NCI-H460 (cell line): ENCODE measurements at places on chromosomes 2 and 18.

GRCh38 chr18:27707201-27707600, 469.7 kb downstream of the CDH2 start:
- no peak for DNase-seq

DNA sequence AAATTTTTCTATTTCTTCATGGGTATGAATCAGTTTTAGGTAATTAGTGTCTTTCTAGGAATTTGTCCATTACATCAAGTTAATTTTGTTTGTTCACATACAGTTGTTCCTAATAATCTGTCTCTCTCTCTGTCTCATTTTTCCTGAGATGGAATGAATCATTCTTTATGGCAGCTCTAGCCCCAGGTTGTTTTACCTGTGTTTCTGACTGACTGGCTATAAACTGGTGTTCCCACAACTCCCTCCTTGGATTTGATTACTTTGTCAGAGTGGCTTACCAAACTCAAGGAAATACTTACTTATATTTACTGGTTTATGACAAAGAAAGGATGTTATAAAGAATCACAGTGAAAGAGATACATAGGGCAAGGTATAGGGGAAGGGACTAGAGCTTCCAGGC, 15.1 kb downstream of the ADNP2 start:
- DNase-seq, result no peak

- no peak for DNase-seq
Observed at GRCh38 chr2:24511198-24511597, 20.1 kb downstream of the NCOA1 start.

DNA sequence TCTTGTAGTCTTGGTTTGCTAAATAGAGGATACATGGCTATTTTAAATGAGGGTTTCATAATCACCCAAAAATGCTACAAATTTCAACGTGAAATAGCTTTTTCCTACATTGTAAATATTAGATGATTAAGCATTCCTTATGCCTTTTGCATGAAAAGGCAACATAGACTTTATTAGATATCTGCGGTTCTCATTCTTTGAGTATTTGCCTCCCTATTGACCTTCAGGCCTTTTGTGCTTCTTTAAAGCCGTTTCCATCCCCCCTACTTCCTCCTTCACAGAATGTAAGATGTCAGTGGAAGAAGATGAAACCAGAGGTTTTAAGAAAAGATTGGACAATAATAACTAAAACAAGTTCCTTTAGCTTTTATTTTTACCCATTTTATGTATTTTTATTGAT, 144.1 kb downstream of the UBE2E3 start:
- no peak for DNase-seq

- no peak for DNase-seq
Observed at GRCh38 chr2:25323042-25323514, 18.6 kb downstream of the DNMT3A start.

- DNase-seq, result no peak
Observed at GRCh38 chr2:203444738-203445137, 90.4 kb downstream of the RAPH1 start.

- DNase-seq, result no peak
Observed at GRCh38 chr18:63318889-63319382, 633 bp downstream of the BCL2 start.

DNA sequence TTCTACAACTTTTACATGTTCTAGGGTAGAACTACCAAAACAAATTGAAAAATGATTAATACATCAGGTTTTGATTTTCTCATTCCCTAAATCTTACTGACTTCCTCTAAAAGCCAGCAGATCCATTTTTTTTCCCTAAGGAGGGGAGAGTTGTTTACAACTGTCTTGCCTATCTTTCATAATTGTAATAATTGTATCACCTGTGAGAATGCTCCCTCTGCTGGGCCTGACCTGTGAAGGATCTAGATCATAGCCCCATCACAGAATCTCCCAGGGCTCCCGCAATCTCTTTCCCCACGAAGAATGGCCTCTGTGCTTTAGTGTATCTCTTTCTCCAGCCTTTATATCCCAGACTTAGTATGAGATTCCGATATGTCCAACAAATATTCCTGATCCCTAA, 9.1 kb downstream of the LOXL3 start:
- no peak for DNase-seq

DNA sequence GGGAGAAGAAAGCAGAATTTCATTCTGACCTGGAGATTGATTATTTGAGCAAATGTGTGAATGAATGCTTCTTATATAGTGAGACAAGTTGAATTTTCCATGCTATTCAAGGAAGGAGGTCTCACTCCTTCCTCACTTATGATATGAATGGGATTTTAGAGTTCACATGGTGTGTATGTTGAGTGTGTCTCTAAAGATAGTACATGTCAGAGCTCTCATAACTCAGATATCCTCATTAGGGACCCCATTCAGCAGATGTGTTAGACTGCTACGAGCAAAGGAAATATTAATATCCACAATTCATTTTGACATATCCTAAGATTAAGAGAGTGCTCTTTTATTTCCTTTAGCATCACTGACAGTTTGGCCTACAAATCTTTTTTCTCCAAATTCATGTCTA, 368.5 kb downstream of the ARHGAP15 start:
- no peak for DNase-seq

GRCh38 chr2:168245074-168245825, 2.1 kb downstream of the STK39 start:
- no peak for DNase-seq

DNA sequence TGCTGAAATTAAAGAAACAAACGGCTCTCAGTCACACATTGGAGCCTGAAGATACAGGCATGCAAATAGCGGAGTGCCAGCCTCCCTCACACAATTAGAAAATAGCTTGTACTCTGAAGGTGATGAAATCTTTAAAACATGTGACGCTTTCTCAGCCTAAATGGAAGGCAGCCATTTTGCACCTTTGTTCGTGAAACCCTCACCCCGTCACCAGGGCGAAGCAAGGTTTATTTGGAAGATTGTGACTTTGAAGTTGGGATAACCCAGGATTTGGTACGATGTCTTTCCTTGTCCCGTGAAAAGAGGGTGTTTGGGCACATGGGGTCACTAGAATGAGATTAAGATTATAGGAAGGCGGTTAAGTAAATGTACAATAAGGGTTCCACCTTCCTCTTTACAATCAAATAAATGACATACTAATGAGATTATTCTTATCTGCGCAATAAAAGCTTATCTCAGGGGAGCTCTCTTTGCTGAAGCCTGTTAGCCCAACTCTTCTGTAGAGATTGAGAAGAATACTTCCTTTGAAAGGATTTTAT, 4.2 kb downstream of the SH3BP4 start:
- DNase-seq, result no peak

DNA sequence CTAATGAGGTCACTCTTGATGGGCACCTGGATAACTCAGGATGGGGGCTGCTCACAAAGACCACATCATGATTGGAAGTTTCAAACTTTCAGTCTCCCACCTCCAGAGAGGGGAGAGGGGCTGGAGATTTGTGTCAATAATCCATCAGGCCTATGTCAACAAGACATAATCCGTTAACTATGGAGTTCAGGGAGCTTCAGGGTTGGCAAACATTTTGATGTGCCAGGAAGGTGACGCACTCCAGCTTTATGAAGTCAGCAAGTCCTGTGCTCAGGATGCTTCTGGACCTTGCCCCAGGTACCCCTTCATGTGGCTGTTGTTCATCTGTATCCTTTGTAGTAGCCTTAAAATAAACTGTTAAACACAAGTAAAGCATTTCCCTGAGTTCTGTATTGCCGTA, 19.0 kb downstream of the SKA1 start:
- no peak for DNase-seq

GRCh38 chr18:3027370-3027891, 14.5 kb upstream of the LPIN2 start:
- DNase-seq, result no peak

DNA sequence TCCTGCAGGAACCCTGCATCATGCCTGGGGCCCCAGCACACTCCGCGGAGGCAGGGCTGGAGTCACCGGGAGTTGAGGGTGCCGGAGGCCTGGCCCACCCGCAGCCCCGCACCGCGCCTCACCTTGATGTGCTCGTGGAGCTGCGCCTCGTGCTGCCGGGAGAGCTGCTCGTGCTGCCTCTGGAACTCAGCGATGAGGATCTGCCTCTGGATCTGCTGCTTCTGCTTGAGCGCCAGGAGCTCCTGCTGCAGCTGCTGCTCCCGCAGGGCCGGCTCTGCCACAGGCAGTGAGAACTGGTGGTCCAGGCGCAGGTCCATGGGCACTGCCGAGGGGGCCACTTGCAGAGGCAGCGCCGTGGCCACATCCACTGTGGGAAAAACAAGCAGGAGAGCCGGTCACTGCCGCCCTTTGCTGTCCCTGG, 211.1 kb downstream of the HDAC4 start:
- DNase-seq, result no peak

DNA sequence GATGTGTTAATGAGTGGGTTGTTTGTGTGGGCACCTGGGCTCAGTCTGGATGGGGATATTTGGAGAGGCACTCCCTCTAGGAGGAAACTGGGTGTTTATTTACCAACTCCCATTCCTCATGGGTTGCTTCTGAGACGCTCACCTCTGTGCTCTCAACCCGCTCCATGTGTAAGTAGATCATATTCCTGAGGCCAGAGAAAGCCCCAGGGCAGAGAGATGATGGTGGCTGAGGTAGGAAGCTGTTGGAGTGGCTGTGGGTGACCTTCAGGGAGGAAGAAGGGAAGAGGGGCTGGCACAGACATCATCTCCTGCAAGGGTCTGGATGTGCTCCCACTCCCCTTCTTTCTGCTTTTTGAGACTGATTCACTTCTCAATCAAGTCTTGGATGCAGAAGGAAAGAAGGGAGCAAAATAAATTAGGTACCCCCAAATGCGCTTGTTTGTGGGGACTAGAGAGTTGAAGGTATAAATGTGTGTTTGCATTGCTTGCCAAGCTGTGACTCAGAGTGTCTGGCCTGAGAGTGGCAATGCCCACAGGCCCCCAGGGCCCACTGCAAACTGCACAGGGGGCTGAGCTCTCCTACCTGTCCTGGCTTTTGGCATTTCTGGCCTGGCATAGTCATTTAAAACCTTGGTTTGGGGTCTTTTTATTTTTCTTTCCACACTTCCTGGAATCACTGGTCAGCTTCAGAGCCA, 57.2 kb upstream of the TNP1 start:
- no peak for DNase-seq

GRCh38 chr2:10864251-10864650, 47.5 kb upstream of the KCNF1 start:
- DNase-seq, result no peak

GRCh38 chr2:70553584-70554337, at the start of gene TGFA:
TGFA (minus strand) TSS chr2:70553826; CDS start chr2:70553767, 59 bp downstream.
- peak; percentile 47 for DNase-seq

DNA sequence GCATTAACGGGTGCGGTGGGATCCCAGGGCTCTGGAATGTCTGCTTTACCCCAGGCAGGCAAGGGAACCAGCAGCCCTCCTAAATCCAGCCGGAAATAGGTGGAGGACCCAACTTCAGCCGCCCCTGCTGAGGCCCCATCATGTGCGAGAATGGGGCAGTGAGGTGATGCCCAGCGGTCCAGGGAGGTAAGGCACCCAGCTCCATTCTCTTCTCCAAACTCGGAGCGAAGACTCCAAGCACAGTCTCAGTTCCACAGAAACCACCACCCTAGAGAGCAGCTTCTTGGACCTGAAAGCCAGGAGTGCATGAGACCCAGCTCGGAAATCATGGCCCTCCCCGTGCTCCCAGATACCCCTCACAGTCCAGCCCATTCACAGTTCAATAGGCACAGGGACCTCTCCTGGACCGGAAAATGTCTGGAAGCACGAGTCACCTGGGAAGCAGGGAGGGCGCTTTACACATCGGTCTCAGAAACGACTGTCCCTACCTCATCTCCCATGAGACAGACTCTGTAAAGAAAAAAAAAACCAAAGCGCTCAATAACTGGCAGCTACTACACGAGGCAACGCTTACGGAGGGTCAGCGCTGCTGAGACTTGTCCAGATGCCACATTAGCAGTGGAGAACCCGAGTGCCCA, 2.0 kb downstream of the SDC1 start:
- DNase-seq, result no peak

- DNase-seq, result no peak
Observed at GRCh38 chr2:15447381-15447780, 113.8 kb downstream of the NBAS start.

DNA sequence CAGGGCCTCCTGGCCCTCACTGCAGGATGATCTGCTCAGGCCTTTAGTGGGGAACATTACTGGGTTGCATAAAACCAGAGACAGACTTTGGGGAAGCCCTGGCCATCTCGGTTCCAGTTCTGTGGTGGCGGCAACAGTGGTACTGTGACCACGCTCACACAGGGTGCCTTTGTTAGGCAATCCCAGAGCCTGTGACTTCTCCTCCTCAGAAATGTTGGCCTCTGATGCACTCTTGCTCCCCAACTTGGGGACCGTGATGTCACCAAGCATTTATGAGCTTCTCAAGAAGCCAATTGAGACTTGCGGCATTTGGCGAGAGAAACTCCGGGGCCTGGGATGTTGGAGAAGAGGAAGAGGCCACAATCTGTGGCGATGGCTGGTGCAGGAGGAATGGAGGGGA, 80.9 kb upstream of the PKDCC start:
- DNase-seq, result no peak

GRCh38 chr18:11324510-11324909, 175.1 kb upstream of the PIEZO2 start:
- peak; percentile 8 for DNase-seq

- no peak for DNase-seq
Observed at GRCh38 chr2:231604101-231604684, 11.5 kb downstream of the TEX44 start.

DNA sequence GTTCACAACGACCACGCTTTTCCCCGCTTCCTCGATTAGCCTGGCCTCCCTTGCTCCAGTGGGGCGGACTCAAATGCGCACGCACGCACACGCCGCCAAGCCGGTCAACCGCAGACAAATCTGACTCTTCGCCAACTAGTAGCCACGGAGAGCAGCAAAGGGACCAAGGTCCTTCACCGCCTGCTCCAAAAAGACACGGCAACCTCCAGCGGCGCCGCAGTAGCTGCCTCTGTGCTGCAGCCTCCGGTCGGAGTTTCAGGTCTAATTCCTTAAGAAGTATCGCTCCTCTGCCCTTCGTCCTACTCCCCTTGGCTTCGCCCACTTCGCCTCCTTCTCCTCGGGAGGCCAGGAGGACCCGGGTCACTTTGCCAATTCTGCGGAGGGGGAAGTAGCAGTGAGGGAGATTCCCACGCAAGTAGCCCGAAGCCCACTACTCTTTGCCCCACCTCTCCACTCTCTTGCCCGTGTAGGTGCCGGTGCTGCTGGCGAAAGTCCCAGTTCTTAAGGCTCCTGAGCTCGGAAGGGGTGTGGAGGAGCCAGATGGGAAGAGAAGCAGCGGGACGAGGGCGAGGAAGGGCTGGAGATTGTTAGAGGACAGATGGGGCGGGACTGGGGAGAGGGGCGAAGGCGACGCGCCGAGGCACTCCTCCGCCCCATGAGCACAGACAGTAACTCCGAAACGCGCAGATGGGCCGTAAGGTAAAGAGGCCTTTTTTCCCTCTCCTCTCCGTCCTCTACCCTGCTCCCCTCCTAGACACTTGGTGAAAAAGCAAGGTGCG, 615 bp downstream of the AKAIN1 start:
- no peak for DNase-seq

DNA sequence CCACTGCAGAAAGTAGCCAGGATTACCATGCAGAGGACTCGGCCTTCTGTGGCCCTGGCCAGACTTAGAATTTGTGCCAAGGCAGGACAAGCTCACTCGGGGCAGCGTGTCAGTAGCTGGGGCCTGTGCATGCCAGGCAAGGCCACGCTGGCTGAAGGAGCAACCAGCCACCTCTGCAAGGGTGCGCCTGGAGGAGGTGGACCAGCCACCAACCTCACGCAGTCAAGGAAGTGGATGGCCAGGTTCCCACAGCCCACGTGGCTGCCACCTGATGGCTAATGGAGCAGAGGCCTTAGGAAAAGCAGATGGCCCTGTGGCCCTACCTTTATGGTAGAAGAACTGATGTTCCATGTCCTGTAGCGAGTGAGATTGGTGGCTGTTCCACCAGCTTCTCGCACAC, 107.9 kb downstream of the CCDC74A start:
- no peak for DNase-seq
